ENCODE measurements at places on chromosomes 16 and 17. TPM values are rescaled to one million over a fixed set of nuclear protein-coding genes. Genes with fewer than 3 reads are reported as not detected.

FBXO39 gene
- 0.90 TPM for total RNA-seq

CACNA1G gene
- 0.58 TPM for total RNA-seq

DNA sequence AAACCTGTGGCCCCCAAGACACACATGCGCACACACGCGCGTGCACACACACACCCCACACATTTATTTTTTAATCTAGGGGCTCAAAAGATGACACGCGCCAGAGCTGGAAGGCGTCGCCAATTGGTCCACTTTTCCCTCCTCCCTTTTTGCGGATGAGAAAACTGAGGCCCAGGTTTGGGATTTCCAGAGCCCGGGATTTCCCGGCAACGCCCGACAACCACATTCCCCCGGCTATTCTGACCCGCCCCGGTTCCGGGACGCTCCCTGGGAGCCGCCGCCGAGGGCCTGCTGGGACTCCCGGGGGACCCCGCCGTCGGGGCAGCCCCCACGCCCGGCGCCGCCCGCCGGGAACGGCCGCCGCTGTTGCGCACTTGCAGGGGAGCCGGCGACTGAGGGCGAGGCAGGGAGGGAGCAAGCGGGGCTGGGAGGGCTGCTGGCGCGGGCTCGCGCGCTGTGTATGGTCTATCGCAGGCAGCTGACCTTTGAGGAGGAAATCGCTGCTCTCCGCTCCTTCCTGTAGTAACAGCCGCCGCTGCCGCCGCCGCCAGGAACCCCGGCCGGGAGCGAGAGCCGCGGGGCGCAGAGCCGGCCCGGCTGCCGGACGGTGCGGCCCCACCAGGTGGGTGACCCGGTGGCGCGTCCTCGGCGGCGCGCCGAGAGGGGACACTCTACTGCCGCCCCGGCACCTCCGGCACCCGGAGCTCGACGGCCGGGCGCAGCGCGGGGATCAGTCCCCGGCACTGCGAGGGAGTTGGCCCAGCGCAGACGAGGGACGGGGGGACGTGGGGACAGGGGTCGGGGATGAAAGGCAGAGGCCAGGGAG is at the start of gene STAT5A:
Gene STAT5A, plus strand, starts transcription at position 522 of the 826 bp plus-strand sequence. CDS start 914 bp downstream, outside the sequence.
- DNase-seq: peak; percentile 98

GRCh38 chr17:42421507-42422338 is 1.3 kb downstream of the CAVIN1 start:
- no peak for DNase-seq

DNA sequence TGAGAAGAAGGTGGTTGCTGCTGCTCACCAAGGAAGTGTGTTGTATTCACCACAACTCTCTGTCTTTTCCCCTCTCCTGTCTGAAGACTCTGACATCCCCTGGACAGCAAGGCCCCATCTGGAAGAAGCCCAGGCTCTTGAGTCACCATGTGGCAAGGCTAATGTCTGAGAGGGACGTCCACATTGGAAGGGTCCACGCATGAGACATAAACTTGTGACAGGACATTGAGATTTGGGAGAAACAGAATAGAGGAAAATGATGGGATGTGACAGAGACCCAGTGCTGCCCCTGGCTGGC is 176.5 kb downstream of the IRF8 start:
- DNase-seq: peak; percentile 60

GRCh38 chr17:82841921-82842596 is 2.2 kb upstream of the ZNF750 start:
- DNase-seq: no peak

GRB7 gene
- total RNA-seq: 0.29 TPM

DNA sequence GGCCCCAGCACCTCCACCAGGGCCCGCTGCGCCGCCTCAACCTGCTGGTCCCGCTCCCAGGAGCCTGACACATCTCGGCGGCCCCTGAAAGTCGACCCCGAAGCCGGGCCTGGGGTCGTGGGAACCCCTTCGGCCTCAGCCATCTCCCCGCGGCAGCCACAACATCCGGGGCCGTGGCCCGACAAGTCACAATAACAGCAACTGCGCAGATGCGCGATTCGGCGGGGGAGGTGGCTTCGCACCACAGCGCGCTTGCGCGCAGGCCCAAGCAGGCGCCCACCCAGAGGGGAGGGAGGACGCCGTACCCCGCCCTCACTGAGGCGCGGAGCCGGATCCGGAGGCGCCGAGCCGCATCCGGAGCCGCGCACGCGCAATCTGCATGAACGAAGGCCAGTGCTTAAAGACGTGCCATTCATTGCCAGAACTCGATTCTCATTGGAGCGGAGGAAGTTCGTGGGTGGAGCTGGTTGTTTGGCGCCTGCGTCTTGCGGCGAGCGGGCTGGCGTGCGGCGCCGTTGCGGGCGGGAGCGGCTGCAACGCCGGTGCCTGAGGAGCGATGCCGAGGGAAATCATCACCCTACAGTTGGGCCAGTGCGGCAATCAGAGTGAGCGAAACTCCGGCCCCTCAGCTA is at the start of the genes RETREG3 and TUBG1:
Gene RETREG3, minus strand, starts transcription at position 193 of the 632 bp plus-strand sequence. Its CDS starts 50 bp downstream, at position 143.
Gene TUBG1, plus strand, starts transcription at position 502 of the 632 bp plus-strand sequence. Its CDS starts 55 bp downstream, at position 557.
- peak; percentile 100 for DNase-seq

GRCh38 chr16:19330841-19331397 is 45.4 kb downstream of the CLEC19A start:
- no peak for DNase-seq

DNA sequence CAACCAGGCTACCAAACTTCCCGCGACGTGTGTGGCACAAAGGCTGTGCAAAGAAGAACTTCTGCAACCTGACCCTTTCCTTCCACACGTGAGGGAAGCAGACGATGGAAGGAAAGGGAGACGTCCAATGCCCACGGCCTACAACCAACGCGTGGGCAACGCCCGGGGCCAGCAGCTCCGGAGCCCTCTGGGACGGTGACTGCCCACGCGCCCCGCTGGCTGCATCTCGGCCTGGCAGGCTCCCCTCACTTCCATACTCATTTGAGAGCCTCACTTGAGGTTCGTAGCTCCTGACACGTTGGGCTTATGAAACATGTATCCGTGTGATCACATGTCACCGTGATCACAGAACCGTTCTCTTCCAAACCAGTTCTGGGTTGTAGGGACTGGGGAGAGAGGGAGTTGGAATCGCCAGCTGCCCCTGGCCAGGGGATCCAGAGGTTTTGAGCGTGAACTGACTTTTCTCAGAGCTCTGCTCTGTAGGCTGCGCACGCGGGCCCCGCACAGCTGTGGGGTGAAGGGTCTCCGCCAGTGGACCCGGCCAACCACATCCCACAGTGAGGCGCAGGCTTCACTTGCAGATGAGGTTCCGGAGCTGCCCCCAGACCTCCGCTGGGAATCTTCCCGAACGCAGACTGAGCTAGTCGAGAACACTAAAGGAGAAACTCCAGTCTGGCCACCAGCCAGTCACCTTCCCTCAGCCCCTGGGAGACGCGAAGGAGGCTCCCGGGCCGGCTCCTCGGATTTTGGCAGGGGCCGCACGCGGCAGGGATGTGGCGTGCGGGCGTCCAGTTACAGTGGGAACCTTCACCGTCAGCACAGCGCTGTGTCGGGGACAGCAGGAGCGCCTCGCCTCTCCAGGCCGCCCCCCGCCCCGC is 1.0 kb downstream of the LMF1 start:
- DNase-seq: no peak

DNA sequence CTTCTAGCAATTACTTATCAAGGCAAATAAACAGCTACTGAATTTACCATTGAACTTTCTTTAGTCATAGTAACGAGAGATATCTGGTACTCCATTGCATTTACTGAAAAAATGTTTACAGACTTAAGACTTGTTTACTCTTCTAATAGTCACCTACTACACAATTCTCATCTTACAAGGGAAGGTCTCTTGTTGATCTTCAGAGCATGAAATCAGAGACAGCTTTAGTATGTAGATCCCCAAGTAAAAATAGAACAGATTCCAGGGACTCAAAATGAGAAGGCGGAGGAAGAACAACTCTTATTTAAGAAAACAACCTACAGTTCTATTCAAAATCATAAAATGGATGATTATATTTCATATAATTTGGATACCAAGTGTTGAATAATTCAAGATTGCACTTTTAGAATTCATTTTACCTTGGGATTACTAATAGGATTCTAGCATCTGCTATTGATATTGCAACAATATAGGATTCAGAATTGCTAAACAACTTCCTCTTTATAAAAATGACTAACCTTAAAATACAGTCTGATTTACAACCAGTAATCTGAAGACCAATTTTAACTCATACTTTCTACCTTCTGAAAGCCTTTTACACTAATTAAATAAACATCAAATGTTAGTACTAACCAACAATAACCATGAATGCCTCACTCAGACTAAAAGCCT is 20.8 kb downstream of the UBE2G1 start:
- DNase-seq: no peak

DNA sequence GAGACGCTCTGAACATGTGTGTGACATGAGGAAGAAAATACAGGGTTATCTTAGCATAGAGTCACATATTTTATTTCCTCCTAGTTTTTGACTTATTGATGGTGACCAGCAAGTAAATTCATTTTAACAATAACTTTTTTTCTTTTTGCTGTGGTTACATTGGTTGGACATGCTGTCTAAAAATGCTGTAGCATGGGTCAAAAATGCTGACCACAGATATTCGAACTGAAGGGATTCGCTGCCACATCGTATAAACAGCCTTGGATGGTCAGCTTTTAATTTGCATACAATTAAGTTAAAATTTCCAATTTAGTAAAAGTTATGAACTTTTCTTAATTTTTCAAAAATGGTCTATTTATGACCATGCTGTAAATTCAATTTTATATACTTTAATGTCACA is 30.5 kb downstream of the RPGRIP1L start:
- DNase-seq: no peak

DNA sequence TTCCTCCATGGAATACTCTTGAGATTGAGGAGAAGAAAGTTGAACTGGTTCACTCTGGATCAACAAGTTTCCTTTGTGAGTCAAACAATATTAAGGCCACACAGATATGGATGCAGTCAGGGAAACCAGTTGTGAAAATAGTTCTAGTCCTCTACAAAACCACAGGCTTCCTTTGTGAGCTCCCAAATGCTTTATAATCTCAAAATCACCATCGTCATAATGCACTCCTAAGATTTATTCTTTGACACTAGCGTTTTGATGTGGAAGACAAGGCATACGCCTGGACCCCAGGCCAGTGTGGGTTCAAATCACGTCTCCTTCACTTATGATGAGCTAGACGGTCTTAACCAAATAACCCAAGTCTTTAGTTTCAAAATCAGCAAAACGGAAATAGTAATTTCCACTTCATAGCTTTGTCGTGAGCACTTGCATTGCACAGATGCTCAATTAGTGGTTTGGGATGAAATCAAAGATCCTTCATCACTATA is 142.6 kb downstream of the STX8 start:
- no peak for DNase-seq

GRCh38 chr17:81200695-81201580 is 21.8 kb downstream of the CEP131 start:
- no peak for DNase-seq

HS3ST4 gene
- total RNA-seq: not detected

DNA sequence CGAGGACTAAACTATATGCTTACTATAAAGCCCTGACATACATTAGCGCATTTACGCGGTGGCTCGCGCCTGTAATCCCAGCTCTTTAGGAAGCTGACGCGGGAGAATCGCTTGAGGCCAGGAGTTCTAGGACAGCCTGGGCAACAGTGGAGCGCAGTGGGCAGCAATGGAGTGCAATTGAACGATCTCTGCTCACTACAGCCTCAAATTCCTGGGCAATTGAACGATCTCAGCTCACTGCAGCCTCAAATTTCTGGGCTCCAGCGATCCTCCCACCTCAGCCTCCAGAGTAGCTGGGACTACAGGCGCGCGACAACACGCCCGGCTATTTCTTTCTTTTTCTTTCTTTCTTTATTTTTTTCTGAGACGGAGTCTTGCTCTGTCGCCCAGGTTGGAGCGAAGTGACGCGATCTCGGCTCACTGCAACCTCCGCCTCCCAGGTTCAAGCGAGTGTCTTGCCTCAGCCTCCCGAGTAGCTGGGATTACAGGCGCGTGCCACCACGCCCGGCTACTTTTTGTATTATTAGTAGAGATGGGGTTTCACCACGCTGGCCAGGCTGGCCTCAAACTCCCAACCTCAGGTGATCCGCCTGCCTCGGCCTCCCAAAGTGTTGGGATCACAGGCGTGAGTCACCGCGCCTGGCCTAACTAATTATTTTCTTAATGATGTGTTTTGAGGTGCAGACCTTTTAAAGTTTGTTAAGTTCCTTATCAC is 506 bp upstream of the COG7 start:
- no peak for DNase-seq

PYDC1 gene
- not detected for total RNA-seq

SEPHS2 gene
- 48.4 TPM for total RNA-seq

C16orf89 gene
- total RNA-seq: 14.1 TPM

CDH5 gene
- total RNA-seq: 121 TPM

DNA sequence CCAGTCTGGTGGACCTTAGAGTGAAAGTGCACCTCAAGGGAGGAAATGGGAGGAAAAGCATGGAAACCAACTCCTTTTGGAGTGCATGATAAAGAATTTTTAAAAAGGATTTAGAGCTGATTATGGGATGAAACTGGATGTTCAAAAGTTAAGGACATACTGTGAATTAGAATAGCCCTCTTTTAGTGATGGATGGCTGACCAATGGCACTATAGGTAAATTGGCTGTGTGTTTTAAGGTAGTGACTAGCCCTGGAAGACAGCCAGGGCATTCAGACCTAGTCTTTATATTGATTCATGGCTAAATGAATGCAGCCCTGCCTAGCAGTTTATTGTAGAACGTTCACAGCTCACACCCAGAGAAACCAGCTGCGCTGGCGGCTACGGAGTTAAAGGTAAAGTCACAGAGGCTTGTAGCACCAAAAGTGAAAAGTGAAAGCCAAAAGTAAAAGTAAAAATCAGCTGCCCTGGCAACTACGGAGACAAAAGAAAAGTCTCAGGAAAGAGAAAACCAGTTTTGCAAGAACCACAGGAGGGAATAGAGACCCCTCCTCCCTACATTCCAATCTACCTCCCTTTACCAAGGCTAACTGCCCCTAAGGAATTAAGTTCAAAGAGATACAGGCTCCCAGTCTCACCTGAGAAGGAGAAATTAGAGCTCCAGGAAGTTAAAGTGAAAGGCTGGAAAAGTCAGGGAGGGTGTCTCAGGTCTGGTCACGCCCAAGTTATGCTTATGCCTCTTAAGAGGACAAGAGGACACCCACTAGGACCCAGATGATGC is 21.8 kb downstream of the ACSM1 start:
- no peak for DNase-seq

DNA sequence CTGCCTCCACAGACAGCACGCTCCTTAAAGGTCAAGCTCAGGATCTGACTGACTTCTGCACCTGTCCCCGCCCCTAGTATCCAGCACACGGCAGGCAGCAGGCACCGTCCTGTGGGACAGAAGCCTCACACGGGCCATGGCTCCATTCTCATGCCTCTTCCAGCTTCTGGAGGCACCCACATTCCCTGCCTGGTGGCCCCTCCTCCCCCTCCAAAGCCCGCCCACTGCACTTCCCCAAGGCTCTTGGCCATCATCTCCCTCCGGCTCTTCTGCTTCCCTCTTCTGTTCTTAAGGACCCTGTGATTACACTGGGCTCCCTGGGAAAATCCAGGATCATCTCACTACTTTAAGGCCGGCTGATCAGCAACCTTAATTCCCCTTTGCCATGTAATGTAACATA is 3.5 kb downstream of the CANT1 start:
- peak; percentile 51 for DNase-seq

Data from mesenteric fat pad (tissue), 1 donor.